ENCODE measurements at places on chromosomes 3 and 15.

GRCh38 chr3:188689101-188689574, 482.6 kb upstream of the TPRG1 start:
- peak; percentile 13 for DNase-seq

DNA sequence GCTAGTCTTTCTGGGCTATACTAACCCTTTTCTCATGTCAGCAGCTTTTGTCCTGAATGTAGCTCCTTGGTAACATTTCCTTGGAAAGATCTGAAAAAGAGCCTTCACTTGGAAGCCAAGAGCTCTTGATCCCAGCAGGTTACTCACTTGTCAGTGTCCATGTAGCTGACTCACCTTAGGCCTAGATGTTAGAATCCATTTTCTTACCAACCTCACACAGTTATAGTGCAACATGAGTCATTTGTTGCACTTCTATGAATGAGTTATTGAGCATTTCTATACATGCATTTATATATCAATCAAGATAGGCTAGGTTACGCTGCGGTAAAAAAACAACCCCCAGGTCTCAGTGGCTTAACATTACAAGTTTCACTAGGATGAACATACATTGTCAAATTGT, 106.8 kb upstream of the SLC7A14 start:
- no peak for DNase-seq

DNA sequence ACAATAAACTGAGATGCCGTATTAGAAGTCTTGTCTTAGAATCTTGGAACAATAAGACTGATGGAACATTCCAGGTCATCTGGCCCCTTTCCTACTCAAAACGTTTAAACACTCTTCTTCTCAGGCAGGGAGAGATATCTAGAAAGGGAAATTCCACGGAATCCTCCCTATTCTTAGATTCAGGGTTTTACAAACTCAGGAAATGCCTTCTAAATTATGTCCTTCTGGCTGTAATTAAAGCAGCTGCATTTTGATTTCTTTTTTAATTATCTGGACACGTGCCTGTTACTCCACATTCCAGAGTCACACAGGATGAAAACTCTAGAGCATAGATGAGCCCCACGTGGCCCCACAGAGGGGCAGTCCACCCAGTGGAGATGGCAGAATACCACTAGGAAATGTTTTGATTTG, 41.5 kb upstream of the MTMR10 start:
- peak; percentile 80 for DNase-seq

DNA sequence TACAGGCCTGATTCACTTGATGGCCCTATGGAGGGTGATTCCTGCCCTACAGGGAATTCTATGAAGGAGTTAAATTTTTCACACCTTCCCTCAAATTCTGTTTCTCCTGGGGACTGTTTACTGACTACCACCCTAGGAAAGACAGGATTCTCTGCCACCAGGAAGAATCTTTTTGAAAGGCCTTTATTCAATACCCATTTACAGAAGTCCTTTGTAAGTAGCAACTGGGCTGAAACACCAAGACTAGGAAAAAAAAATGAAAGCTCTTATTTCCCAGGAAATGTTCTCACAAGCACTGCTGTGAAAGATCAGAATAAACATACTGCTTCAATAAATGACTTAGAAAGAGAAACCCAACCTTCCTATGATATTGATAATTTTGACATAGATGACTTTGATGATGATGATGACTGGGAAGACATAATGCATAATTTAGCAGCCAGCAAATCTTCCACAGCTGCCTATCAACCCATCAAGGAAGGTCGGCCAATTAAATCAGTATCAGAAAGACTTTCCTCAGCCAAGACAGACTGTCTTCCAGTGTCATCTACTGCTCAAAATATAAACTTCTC, 43.6 kb downstream of the BLM start:
- no peak for DNase-seq

DNA sequence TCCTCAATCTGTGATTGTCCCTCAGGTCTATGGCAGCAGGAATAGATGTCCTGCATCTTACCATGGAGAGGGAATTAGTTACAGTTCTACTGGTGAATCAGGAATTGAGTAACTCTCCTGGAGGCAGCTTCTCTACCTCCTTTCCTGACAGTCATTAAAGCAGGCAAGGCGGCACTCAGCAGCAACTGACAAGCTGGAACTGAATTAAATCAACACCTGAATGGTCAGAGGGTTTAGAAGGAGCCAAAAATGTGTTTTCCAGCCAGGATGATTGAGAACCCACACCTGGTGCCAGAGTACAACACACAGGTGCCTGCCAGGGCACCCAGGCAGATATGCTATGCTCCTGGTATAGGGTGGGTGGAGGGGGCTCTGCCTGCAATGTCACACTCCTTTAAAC, 43.1 kb upstream of the TIPARP start:
- no peak for DNase-seq

DNA sequence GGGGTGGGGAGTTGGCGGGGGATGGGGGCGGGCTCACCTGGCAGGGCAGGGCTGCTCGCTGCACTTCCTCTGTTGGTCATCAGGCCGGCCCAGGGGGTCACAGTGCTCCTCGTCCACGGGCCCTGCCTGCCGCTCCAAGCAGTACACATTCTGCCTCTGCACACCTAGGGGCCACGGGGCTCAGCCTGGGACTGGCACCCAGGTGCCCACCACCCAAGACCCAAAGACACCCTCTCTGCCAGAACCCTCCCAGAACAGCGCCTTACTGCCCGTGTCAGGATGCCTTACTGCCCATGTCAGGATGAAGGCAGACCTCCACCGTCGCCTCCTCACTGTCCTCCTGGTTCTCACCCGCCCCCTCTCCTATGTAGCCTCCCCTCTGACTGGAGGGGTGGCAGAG, 43.2 kb downstream of the ADAMTS7 start:
- no peak for DNase-seq

- DNase-seq: no peak
Observed at GRCh38 chr3:88616413-88616812, 466.7 kb downstream of the C3orf38 start.

- DNase-seq: peak; percentile 66
Observed at GRCh38 chr15:62071711-62072308, 5.0 kb downstream of the C2CD4A start.

DNA sequence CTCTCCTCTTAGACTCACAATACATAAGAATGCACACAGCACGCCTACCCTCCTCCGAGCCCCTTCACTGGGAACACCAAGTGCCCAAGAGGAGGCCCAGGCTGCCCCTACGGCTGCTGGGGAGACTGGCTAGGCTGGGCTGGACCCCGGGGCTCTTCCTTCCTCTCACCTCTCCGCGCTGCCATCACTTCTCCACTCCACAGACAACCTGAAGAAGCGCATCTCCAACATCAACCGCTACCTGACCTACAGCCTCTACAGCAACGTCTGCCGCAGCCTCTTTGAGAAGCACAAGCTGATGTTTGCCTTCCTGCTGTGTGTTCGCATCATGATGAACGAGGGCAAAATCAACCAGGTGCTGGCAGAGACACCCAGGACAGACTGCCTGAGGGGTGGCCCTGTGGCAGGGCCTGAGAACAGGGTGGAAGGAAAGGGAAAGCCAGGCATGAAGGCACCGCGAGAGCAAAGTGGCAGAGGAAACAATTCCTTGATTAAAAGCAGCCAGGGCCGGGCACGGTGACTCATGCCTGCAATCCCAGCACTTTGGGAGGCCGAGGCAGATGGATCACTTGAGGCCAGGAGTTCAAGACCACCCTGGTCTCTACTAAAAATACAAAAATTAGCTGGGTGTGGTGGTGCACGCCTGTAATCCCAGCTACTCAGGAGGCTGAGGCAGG, 51.6 kb downstream of the SEMA3G start:
- DNase-seq: no peak

- no peak for DNase-seq
Observed at GRCh38 chr15:88908697-88909621, 4.2 kb downstream of the MFGE8 start.

GRCh38 chr15:100330221-100330620, 11.6 kb downstream of the ADAMTS17 start:
- no peak for DNase-seq

GRCh38 chr3:152096280-152096906, 172.3 kb upstream of the MBNL1 start:
- DNase-seq: no peak

GRCh38 chr15:64535460-64536243, 75.3 kb downstream of the ZNF609 start:
- DNase-seq: no peak

GRCh38 chr15:99764522-99764921, 31.3 kb upstream of the LYSMD4 start:
- no peak for DNase-seq

DNA sequence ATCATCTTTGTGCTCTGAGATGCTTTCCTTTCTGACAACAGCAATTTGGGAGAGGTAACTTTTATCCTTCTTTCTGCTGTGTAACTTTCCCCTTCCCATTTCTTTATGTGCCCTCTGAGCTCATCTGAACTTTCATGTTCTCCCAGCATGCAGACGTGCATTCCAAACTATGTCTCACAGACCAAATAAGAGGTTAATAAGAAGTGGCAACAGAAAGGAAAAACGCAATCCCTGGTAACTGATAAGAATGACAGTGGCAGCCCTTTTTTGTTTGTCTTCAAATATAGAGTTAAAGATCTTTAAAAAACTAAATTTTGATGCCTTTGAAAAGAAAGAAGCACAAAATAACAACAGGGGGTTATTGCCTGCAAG, 533.4 kb downstream of the FOXP1 start:
- no peak for DNase-seq

GRCh38 chr3:153855772-153856171, 265.4 kb upstream of the ARHGEF26 start:
- no peak for DNase-seq

DNA sequence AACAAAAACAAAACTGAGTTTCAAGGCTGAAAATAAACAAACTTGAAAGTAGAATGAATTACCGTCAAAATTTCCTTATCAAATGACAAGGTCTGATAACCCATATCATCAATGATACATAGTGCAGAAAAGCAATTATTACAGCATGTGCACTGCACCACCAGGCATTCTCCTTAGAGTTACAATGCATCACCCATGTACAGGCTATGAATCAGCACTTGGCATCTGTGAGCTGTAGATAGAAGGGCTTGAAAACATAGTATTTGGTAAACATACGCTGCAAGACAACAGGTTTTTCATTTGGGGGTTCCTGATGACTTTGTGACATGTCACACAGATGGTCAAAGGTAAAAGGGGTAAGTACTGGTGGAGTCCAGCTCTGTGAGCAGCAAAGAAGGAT, 265.1 kb downstream of the CTNNB1 start:
- no peak for DNase-seq

GRCh38 chr3:105414841-105415240, 48.1 kb downstream of the ALCAM start:
- DNase-seq: no peak

DNA sequence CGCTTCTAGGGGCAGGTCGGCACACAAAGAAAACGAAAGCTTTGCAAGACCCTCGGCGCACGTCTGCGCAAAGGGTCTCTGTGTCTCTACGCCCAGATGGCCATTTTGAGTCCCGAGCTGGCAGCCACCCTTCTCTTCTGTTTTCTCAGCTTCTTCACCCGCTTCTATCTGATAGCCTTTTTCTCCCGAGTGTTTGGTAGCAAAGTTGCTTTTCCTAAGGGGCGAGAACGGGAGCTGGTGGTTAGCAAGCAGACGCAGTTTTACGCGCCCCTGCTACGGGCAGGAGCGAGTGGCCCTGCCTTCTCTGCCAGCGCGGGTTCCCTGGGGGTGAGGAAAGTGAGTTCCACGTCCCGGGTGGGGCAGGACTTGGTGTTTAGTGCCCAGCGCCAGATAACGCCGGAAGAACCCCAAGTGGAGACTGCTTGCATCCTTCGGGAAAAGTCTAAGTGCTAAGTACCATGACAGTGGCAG, 2.9 kb upstream of the MKRN2 start:
- peak; percentile 82 for DNase-seq
